ENCODE measurements at places on chromosomes 6 and 20.

DNA sequence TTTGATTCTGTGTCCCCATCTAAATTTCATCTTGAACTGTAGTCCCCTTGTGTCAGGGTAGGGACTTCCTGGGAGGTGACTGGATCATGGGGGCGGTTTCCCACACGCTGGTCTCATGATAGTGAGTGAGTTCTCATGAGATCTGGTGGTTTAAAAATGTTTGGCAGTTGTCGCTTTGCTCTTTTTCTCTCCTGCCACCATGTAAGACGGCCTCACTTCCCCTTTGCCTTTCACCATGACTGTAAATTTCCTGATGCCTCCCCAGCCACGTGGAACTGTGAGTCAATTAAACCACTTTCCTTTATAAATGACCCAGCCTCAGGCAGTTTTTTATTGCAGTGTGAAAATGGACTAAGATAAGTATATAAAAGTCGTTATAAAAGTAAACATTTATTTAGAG is 80.5 kb upstream of the SGK1 start:
- DNase-seq, result peak; percentile 87

- peak; percentile 54 for DNase-seq
Observed at GRCh38 chr6:43175676-43176422, 4.8 kb downstream of the SRF start.

GRCh38 chr6:44257753-44258324 is 511 bp upstream of the SLC35B2 start:
- no peak for DNase-seq

DNA sequence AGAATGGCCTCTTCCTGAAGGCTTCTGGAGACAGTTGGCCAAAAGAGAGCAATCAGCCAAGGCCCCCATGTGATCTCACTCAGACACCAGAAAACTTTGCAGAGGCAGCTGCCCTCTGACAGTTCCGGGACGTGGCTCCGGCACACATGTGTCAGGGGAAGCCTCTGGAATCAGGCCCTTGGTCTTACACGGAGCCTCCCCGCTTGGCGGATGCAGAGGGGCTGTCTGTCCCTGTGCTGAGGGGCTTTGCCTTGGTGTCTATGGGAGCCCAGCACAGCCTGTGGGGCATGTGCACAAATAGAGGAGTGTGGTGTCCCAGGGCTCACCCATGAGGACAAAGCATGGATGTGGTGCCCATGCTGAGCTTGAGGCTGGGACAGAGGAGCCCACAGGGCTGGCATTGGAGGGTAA is 13.8 kb downstream of the SIGLEC1 start:
- no peak for DNase-seq

GRCh38 chr6:16602035-16602434 is 159.2 kb downstream of the ATXN1 start:
- no peak for DNase-seq

GRCh38 chr20:3247638-3248037 is 8.6 kb upstream of the SLC4A11 start:
- no peak for DNase-seq

GRCh38 chr20:59613861-59614260 is 9.5 kb downstream of the PHACTR3 start:
- no peak for DNase-seq

DNA sequence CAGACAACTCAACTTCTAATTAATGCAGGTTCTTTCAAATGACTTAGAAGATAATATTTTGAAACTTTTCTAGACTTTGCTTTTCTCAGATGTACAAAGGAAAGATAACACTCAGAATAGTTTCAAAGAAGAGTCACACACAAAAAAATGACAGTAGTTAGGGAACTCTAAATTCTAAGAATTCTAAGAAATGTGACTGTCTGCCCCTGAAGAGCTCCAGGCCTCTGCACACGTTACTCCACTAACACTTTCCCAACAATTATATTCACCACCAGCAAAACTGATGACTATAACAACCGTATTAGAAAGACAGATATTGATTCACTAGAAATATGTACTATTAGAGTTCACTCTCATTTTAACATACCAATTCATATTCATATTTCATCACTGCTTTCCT is 133.3 kb upstream of the SMLR1 start:
- no peak for DNase-seq

Measured in foreskin melanocyte (primary cell).